ENCODE measurements at places on chromosomes 12 and 14.

GRCh38 chr12:78418919-78419318, 445.7 kb upstream of the SYT1 start:
- DNase-seq = no peak

GRCh38 chr14:90489306-90489705, 92.5 kb downstream of the CALM1 start:
- no peak for DNase-seq

DNA sequence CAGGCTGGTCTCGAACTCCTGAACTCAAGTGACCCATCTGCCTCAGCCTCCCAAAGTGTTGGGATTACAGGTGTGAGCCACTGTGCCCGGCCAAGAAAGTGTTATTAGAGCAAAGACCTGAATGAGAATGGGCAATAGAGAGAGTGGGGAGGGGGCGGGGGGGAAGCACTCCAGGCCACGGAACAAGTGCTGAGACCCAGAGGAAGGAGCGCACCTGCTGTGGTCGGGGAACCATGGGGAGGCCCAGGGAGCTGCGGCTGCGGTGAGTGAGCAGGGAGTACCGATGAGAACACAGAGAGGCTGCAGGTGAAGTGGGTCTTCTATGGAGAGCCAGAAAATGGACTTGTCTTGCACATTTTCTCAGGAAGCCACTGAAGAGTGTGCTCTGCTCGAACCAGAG, 10.8 kb downstream of the SMIM41 start:
- no peak for DNase-seq

DNA sequence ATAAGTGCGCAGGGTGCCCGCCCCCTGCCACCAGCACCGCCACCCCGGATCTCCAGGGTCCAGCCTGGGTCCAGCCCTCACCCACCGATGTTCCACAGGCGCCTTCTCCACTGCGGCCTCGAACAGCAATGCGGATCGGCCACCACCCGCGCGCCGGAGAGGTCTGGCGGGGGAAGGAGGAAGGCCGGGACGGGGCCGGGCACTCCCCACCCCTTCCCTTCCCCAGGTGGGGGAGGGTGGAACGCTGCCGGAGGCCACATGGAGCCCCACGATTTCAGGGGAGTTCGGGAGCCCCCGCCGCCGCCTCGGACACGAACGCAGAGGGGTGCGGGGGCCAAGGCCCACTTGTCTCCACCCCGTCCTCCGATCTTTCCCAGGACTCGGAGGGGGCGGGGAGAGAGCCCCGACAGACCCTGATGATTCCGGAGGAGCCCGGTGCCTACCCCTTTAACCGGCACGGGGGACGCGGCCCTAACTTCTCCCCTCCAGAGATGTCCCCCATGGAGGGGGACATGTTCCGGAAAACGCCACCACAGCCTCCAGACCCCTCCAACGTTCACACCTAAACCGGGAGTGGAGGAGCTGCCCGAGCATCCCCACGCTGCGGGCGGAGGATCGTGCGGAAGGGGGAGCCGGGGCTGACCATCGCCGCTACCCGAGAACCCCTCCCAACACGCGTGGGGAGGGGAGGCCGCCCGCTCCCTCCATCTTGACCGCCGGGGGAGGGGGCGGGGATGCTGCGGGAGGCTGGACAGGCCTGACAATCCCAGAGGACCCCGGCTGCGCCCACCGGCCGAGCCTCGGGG, 1.1 kb downstream of the ATXN2 start:
- peak; percentile 18 for DNase-seq

DNA sequence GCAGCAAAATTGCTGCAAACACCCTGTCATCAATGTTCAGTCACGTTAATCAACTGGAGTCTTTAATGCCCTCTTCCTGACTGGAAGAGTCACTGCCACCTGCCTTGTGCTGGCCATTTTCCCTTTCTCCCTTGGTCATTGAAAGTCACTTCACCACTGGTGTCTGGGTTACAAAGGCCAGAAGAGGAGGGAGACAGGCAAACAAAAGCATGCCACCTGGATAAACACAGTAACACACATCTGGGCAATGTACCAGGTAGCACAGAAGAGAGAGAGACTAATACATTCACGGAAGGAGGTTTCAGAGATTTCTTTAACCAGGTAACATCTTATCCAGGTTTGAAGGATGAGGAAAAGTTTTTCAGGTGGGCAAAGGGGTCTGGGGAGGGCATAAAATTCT, 32.7 kb downstream of the GPHB5 start:
- no peak for DNase-seq

DNA sequence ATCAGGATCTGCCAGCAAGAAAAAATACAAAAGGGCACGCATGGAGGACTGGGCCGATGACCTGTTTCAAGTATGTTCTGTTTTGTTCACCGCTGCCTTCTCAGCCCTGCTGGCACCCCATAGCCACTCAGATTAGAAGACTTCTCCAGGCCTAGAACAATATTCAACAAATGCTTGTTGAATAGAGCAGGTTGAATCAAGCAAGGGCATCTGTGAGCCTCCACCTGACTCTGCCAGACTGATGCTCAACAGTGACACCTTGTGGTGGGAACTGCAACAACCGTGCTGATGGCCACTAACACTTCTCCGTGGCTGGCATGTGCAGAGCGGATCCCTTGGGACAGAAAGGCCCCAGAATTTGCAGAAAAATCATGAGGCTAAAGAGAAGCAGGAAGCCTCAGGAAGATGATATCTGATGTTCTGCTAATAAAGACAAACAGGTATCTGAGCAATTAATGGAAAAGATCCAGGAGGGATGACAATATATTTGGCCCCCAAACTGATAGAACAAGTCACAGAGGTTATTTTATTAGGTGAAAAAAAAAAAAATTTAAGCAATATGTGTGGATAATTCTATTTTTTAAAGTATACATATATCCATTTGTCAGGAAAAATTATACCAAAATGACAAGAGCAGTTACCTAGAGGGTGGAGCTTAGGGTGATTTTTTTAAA, 114.3 kb downstream of the KSR2 start:
- no peak for DNase-seq

DNA sequence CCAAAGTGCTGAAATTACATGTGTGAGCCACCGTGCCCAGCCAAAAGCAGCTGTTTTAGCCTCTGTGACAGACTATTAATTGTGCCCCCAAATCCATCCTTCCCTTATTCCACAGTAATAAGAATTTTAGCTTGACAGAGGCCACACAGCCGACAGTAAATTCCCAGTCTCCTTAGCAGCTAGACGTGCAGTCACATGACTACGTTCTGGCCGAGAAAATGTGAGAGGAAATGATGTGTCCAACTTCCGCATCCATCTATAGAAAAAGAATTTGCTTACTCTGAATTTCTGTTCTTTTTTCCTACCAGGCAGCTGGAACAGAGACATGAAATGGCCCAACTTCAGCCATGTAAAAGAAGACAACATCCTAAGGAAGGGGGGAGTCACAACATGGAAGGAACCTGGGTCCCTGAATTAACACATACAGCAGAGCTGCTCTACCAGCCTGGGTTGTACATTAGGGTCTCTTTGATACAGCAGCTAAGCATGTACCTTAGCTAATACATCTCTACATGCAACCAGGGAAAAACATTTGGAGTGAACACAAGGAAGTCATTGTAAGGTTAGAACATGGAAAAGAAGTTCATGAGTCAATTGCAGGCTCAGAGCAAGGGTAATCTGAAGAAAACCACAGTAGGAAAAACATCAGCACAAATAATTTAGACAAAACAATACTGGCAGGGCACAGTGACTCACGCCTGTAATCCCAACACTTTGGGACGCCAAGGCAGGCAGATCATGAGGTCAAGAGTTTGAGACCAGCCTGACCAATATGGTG, 35.5 kb downstream of the CIT start:
- no peak for DNase-seq

DNA sequence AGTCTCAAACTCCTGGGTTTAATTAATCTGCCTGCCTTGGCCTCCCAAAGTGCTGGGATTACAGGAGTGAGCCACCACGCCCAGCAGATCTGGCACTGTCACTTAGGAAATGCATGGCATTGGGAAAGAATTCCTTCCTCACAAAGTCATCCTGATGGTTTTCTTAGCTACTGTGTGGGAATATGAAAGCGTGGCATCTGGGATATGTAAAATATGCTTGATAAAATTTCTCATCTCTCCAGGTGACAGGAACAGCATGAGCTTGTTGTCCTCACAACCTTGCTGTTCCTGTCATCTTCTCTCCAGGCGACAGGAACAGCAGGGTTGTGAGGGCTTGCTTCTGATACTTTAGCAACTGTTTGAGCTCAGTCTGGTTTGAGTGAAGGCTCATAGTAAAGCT, 16.1 kb upstream of the AICDA start:
- no peak for DNase-seq

DNA sequence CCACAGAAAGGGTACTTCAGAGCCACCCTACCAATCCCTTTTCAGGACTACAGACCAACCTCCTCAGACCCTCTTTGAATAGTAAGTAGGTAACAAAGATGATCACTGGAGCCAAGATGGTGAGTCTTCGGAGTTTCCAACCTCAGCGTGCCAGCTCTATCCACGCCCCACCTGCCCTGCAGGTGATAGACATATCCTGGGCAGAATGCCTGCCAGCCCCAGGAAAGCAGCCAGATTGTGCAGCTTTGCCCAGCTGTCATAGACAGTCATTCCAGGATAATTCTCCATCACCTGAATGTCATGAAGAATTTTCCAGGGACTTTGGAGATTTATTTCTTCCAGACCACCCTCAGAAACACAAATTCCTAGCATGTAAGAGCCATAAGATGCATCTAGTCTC, 434.4 kb downstream of the RGS6 start:
- no peak for DNase-seq

GRCh38 chr12:46368684-46369083, 3.9 kb downstream of the SLC38A2 start:
- DNase-seq = no peak

DNA sequence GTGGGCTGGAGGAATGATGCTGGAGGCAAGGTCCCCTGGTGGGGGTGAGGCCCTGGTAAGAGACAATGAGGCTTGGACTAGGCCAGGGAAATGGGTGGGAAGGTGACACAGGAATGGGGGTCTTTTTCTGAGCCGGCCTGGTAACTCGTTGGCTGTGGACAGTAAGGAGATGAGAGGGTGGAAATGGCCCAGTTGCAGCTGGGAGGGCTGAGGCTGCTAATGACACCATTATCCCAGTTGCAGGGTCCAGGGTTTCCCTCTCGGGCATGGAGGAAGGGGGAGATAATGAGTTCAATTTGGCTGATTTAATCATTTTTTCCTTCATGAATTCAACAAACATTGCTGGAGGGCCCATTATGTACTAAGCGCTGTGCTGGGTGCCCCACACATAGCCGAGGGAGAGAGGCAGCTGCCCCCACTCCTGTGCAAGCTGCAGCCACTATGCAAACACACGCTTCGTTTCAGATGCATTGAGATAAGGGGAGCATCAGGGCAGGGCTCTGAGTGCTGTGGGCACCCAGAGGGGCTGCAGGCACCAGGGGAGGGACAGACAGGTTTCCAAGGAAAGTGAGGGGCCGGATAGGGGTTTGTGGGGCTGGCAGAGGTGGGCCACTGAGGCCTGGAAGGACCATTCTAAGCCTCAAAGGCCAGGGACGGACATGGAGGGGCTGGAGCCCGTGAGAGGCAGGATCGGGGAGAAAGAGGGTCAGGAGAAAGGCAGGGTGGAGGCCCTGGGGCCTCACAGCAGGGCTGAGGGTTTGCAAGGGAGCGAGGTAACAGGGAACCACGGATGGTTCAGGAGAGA, 43.2 kb upstream of the MEG3 start:
- no peak for DNase-seq

GRCh38 chr12:131574395-131574771, 136.5 kb upstream of the SFSWAP start:
- DNase-seq = no peak

DNA sequence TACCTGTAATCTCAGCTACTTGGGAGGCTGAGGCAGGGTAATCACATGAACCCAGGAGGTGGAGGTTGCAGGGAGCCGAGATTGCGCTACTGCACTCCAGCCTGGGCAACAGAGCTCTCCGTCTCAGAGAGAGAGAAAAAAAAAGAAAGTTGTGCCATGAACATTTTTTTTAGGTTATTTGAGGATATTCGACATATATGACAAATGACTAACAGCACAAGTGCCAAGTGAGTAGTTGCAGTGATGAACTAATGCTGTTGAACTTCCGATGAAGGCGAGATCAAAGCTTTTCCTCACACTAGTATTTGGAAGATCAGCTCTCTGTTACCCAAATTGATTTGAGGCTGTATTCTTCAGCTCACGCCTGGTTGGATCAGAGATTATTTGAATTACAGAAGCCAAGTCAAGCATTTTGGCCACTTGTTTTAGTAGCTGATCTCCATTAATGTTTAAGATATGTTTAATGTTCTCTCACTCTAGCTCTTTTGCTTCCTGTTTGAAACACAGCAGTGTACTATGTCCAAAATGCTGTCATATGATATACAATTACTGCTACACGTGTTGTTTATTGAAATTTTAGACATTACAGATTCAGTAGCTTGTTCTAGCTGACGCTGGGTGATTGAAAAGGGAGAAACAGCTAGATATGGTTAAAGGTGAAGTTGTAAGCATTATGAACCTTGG, 43.4 kb downstream of the WDR20 start:
- DNase-seq = no peak

DNA sequence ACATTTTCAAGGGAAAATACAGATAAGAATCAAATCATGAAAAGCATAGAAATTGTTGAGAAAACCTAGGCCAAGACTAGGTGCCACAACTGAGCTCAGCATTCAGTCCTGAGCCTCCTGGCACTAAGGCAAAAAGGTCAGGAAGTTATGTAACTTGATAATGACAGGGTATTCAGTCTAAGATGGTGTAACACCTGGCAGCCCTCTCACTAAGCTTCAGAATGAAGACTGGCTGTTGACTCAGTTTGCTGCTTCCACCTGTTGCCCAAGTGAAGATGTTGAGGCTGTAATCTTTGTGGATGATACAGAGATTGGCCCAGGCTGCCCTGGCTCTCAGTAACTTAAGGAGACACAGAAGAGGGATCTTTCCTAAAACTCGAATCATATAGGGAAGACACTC, 19.6 kb downstream of the PROX2 start:
- DNase-seq = no peak

DNA sequence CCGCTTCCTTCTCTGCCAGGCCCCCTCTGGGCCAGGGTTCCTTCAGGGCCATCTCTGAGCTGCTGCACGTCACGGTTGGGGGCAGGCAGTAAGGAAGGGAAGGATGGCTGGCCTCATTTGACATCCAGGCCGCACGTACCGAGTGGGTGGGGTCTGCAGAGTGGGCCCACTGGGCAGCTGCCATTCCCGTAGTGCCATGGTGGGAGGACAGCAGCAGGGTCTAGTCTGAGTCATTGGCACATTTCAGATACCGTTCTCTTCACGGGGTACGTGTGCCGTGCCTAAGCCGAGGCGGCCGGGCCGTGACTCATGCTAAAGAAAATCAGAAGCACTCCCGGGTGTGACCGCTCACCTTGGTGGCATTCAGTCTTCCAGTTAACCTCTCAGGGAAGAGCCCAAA, 43.9 kb downstream of the IL31 start:
- DNase-seq = no peak

GRCh38 chr14:31939934-31940333, 137.2 kb upstream of the ARHGAP5 start:
- no peak for DNase-seq

Measured in activated naive CD4-positive, alpha-beta T cell (primary cell).